ENCODE measurements at places on chromosomes 4 and X.

DNA sequence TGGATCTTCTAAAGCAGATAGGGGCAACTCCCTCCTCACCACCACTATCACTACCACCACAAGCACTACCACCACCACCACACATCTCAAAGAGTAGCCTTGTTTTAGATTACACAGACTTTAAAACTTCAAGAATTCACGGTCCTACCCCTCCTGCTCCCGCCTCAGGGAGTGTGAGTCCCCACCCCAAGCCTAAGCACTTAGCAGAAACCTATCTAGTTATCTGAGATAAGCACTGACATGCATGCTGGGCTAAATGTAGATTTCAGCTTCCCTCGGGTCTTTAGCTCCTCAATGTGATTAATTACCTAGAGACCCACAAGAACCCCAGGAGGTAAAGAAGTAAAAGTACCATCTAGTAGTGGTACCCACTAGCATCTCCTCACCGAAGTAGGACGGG is 775 bp downstream of the AMOT start:
- no peak for DNase-seq

DNA sequence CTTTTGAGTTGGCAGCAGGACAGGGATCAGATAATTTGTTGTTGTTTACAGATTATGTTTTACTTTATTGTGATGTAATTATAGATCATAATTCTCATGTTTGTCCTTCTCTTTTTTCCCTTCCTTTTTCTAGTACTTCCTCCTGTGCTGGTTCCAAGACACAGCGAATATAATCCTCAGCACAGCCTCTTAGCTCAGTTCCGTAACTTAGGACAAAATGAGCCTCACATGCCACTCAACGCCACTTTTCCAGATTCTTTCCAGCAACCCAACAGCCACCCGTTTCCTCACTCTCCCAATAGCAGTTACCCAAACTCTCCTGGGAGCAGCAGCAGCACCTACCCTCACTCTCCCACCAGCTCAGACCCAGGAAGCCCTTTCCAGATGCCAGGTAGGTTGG is 58.0 kb downstream of the SMAD1 start:
- no peak for DNase-seq

DNA sequence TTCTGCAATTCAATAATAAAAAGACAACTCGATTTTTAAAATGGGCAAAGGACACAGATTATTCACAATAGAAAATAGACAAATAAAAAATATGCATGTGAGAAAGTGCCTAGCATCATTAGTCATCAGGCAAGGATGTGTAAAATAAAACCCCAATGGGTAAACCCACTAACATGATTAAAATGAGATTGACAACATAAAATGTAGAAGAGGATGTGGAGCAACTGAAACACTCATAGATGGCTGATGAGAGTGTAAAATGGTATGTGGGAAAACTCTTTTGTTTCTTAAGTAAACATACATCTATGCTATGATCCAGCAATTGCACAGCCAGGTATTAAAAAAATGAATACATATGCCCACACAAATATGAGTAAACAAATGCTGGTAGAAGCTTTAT is 177.6 kb downstream of the IQCM start:
- no peak for DNase-seq

DNA sequence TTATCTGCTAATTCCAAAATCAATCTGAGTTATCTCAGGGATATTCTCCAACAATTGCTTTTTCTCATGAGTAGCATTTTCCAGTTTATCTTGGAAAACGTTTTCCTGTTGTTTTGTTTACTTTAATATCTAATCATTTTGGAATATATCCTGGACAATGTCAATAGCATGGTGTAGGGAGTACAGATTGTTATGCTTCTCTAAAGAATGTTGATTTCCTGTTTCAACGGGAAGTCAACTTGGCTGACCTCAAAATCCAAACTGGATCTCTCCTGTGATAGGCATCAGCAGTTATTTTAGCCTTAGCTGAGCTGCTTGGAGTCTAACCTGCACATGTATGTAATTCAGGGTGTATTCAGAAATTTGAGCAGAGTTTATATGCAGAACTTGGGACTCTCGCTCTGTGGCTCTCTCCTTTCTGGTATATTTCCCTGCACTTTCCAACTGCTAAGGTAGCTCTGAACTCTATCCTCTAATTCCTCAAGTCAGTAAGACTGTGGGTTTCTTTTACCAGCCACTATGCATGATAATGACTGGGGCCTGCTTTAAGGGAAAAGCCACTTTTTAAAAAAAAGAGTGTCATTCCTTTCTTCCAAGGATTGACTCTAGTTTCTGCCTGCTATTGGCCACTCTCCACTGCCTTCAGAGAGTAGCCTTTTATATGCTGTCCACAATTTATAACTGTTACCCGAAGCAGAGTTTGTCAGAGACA is 7.7 kb downstream of the PRSS48 start:
- DNase-seq = no peak

DNA sequence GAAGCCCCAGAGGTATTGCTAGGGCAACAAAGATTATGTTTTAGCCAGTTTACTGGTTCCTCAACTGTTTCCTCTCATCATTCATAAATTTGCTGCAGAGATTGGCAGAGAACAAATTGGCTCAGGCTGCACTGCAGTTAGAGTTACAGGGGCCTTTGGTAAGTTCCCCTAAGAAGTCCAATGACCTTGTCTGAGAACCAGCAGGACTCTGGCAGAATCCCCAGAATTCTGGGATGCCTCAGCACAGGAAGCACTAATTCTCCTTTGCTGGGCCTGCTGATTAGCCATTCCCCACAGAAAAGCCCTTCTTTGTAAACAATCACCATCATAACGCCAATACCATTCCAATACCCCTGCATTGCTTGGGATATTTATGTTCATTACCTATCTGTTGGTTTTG is 151.3 kb downstream of the USP46 start:
- no peak for DNase-seq

- no peak for DNase-seq
These were observed 201.4 kb downstream of the CCNG2 start for GRCh38 chr4:77358315-77358928.

GRCh38 chr4:60327651-60328050 is 872.5 kb upstream of the ADGRL3 start:
- no peak for DNase-seq

DNA sequence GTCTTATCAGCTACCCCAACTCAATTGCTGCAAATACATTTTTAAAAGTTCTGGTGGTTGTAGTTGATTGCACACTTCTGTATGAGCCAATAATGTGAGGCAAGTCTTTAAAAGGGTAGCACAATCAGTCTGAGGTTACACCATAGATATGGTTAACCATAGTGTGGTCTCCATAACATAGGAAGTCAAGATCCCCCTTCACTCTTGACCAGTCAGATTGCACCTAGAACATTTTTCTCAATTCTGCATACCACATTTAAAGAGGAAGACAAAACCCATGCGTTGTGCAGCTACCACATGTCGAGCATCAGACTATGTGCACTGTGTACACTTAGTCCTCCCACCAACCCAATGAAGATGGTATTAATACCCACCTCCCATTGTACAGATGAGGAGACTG is 26.5 kb upstream of the CYBB start:
- no peak for DNase-seq

Measured in stimulated activated CD4-positive, alpha-beta T cell treated with anti-CD3 and anti-CD28 coated beads, Interleukin-1b, Interleukin-23, amount 100 ng/mL, for 24 hours (primary cell).